ENCODE measurements at places on chromosomes 4 and X.

DNA sequence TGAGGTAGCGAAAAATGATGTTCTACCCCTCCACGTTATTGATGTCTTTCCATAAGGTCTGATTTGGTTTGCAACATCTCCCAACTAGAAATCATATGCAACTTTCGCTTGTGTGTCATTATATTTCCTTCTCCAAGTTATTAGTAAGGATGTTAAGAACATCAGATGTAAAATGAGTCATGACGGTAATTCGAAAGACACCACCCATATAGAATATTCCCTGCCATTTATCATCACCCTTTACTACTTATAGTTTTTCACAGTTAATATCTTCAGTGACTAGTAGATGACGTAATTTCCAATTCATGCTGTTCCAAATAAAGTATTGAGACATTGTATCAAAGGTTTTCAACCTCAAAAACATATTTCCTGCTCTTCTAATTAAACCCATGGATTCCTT lies 146.7 kb upstream of the MAP3K15 start:
- peak; percentile 87 for DNase-seq

- no peak for DNase-seq
Measured at GRCh38 chr4:165766976-165767375, 106.1 kb upstream of the TLL1 start.

DNA sequence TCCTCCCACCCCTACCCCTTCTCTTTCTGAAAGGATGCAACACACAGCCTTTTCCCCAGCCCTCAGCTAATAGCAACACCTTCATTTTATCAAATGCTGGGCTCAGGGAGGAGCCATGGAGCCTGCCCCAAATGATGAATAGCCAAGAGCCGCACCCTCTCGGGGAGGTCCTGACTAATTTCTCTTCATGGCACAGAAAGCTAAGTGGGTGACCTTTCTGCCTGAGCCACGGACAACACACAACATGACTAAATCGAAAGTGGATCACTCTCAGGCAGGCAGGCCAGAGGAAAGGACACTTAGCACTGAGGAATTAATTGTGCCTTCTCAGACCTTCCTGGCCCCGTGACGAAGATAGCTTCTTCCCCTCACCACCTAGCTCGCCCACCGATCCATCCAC lies 165.1 kb upstream of the RAI2 start:
- peak; percentile 1 for DNase-seq

DNA sequence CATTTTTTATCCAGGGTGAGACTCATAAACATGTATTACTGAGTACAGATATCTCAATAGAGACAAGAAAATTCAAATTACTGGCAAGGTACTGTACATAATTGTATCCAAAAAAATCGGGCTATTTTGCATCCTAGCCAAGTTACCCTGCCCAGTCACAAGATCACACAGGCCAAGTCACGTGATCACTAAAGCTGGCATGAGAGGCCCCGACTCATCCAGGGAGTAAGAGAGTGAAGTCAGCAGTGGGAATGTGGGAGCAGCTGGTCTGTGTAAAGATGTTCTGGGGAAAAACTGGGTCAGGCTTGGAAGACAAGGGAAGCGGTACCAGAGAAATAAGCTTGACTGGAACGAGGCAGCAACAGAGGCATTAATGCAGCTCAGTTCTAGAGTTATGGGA lies 119.3 kb upstream of the STS start:
- peak; percentile 28 for DNase-seq

DNA sequence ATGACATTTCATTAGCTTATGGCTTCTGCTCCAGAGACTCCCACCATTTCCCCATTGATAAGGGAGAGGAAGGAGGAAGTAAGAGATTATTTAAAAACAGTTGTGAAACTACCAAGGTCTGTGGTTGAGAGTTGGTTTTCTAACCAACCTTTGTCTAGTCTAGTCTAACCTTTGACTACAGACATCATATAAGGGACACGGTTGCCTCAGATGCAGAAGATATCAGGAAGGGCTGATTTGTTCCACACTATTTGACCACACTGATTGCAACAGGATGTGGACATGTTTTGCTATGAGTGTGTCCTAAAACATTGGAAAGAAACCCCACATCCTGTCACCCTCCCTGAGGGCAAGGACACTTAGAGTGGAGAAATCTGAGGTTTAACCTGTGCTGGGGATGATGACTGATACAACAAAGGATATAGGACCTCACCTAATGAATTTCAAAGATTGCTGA lies 53.0 kb downstream of the COQ2 start:
- DNase-seq = peak; percentile 38

DNA sequence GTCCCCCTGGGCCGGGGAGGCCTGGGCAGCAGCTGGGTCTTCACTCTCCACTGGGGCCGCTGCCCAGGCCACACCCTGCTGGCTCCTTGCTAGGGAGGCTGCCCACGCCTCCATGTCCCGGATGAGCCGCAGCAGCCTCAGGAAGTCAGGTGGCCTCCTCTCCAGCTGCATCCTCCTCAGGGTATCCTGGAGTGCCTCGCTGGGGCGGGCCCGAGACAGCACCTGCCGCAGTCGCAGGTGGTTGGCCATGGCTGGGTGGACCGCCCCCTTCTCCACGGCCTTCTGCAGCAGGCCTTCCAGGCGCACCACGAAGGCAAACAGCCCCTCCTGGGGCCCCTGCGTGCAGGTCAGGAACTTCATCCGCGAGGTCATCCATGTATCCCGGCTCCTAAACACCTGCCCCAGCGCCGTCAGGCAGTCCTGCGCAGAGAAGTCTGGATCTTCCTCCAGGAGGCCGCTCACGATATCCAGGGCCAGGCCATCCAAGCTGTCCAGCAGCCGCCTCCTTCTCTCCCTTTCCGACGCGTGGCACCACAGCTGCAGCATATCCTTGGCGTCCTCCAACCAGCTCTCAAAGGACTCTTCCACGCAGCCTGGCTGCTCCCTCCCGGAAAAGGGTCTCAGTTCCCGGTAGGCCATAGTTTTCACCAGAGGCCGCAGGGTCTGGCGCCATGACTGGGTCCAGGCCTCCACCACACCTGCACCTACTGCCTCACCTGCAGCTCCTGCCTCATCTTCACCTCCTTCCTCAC lies 2.1 kb downstream of the PNMA6F start:
- no peak for DNase-seq

GRCh38 chr4:151801547-151802516 lies 41.0 kb upstream of the GATB start:
- peak; percentile 57 for DNase-seq

DNA sequence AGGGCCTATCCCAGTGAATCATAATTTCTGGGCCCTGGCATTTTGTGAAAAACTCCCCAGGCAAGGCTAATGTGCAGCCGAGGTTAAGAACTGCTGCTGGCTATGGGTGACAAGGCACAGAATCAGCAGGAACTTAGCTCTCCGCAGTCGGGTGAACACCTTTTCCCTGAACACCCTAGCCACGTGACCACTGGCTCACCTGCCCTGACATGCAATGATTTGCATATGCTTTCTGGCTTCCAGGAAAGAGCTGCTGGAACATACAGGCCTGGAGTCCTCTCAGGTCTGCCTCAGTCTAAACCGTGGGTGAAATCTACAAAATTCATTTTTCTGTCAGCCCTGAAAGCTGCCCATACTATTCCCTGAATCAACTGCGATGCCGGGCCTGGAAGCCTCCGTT lies 56.6 kb downstream of the ZNF827 start:
- DNase-seq = no peak

GRCh38 chr4:8085491-8086117 lies 73.0 kb downstream of the ABLIM2 start:
- no peak for DNase-seq

- peak; percentile 82 for DNase-seq
Measured at GRCh38 chrX:130726661-130727060, 176.3 kb downstream of the ENOX2 start.

DNA sequence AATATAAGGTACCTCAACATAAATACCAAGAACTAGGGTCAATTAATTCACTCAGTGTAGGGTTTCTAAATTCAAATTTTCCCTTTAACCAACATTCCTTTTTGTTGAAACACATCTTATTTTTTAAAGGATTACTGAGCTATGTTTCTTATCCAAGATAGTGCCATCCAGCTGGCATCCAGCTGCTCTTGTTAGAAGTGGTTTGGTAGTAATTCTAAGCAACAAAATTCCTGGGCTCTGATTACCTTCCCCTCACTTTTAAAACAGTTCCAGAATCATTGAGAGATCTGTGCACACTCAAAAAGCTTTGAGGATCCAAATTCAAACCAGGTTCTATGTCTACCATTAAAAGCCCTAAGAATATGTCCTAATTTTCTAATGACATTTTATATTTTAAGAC lies 583.7 kb downstream of the TRIML1 start:
- no peak for DNase-seq

- no peak for DNase-seq
Measured at GRCh38 chr4:55385201-55385649, 10.5 kb upstream of the TMEM165 start.

GRCh38 chr4:81485310-81485980 lies 13.7 kb upstream of the RASGEF1B start:
- no peak for DNase-seq

DNA sequence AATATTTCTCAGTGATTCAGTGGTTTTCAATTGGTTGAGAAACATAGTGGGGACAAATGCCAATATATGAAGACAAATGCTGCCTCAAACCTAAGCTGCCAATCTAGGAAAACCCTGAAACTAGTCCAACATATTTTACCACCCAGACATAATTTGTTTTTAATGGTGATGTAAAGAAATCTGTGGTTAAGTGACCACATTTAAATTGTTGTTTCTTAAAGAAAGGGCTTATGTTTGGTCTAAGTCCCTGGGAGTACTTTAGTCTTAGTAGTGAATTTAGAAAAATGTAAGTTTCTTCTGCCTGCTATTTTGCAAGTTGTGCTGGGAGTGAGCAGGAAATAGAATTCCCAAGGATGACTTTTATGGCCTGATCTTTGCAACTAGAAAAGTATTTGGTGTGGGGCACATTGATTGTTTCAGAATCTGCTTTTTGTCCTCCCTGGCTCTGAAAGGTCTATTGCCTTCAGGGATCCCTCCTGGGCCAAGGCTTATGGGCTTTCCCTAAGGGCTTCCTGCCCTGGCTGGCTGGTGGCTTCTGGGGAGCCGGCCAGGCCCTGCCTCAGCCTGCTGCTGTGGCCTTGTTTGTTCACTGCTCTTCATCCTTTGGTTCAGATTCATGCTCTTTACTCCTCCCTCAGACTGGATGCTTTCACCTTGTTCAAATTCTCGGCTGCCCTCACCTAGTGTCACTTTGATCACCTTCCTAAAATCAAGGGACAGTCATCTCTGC lies 169.8 kb upstream of the JADE1 start:
- DNase-seq = no peak

- no peak for DNase-seq
Measured at GRCh38 chrX:82961129-82961528, 547.0 kb upstream of the POU3F4 start.

- peak; percentile 57 for DNase-seq
Measured at GRCh38 chr4:7207628-7208231, 15.4 kb downstream of the SORCS2 start.

DNA sequence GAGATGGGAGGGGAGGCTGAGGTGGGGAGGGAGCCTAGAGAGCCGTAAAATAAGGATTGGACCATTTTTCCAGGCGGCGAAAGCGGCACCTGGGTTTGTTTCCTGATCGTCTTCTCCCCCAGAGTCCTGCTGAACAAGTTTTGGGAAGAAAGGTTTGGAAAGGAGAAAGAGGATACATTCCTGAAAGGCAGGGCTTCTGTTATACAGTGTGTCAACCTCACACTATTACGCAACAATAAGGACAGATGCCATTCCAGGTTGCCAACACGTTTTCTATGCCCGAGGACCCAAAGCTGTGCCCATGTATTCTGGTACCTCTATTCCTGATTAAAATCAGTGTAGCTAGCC lies 658 bp downstream of the SCOC start:
- peak; percentile 12 for DNase-seq

DNA sequence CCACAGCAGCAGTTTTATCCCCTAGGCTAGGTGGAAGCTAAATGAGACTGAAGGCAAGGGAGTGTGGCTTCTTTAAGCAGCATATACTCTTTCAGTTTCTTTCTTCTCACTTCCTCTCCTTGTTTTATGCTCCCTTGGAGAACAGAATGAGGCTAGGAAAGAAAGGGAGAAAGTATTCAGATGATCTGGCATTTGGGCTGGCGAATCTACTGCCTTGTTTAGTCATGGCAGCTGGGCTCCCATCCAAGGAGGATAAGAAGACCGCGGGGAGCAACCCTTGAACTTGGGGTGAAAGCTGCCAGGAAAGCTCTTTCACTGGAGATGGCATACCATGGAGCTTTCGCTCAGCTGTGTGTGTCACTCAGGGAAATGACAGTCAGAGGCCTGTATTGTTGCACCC lies 72.1 kb downstream of the ARHGEF38 start:
- DNase-seq = peak; percentile 30

DNA sequence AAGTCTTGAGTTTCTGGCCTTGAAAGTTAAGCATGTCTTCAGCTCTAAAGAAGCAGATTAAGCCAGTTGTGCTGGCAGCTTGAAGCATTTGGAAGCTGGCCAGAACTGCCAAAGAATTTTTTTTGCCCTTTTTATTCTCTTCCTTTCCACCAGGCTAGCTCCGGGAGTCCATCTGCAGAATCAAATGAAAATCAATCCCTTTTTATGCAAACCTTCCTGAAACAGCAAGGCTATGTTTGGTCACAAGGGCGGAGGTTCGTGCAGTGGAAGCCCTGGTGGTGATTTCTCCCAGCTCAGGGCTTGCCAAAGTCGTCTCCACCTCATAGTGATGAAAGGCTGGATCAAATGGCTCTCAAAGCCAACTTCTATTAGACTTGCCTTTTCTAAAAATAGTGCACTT lies 21.6 kb upstream of the C4orf54 start:
- DNase-seq = no peak

- DNase-seq = no peak
Measured at GRCh38 chrX:14347523-14347922, 181.8 kb upstream of the GLRA2 start.

DNA sequence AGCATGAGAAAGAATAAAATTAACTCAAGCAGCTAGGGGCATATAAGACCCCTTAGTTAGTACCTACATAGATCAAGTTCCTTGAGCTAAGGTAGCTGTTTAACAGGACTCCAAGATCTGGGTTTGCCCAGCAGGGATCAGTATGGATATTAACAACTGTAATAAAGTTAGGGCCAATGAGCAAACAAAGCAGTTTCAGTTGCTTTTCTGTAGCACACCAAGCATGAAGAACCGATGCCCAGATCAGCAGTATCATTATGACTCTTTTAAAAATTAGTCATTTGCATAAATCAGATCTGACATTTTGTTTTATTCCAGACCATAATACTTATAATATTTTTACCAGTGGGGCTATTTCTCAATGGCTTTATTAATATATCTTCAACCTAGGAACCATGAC lies 80.9 kb downstream of the C4orf33 start:
- no peak for DNase-seq

GRCh38 chrX:135420831-135421230 lies 913 bp upstream of the SMIM10L2A start:
- DNase-seq = no peak

GRCh38 chr4:20528508-20528907 lies 171.8 kb upstream of the PACRGL start:
- DNase-seq = peak; percentile 59
